Natural killer cell treated with Interleukin-12 subunit alpha and Interleukin-12 subunit beta and Interleukin-15 and Interleukin-18, amount 100 ng/mL, for 72 hours (primary cell): ENCODE measurements at places on chromosomes 16 and 17.
A peak's percentile ranks its signal among the peaks of the same experiment; 100 is the strongest.

DNA sequence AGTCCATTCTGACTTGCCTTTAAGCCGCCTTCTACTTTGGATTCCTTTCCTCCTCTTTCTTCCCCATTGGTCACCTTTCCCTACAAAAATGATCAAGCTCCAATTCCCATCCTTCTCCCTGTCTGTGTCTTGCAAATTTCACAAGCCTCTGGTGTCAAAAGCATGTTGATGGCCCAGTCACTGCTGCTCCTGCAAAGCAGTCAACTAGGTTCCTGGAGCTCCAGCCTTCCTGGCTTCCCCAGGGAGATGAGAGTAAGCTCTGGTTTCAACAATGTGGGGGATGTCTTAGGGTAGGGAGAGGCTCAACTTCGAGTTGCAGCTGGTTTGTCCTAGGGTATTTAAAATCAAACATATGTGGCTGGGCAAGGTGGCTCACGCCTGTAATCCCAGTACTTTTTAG, 36.1 kb upstream of the HELZ start:
- no peak overlapping the region for H3K4me3 ChIP-seq
- H3K4me1 ChIP-seq: no peaks in the 10 kb centered on the region
- no peaks in the 10 kb centered on the region for H3K27me3 ChIP-seq

DNA sequence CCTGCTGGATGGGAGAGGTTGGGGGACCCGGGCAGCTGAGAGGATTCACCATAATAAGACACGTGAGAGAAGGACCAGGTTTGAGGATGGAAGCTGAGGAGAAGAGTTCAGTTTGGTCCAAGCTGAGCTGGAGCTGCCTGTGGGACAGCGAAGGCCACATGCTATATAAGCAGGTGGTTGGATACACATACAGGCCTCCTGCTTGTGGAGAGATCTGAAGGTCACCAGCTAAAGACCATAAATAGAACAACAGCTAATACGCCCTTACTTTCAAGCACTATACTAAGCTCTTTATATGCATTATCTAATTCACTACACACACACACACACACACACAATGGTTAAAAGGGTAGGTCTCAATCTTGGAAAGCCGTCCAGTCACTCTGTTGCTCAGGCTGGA, 32.1 kb downstream of the DUSP14 start:
- no peak overlapping the region for H3K4me3 ChIP-seq
- no peak for DNase-seq
- no peak overlapping the region for H3K27ac ChIP-seq
- peaks cover 17% of the 10 kb centered on the region for H3K4me1 ChIP-seq
- H3K27me3 ChIP-seq: no peaks in the 10 kb centered on the region

GRCh38 chr17:80565343-80566053, 20.9 kb downstream of the RPTOR start:
- no peaks in the 10 kb centered on the region for H3K36me3 ChIP-seq
- H3K27ac ChIP-seq: no peak overlapping the region
- no peak overlapping the region for H3K4me3 ChIP-seq
- H3K4me1 ChIP-seq: peaks cover 24% of the 10 kb centered on the region
- H3K27me3 ChIP-seq: no peaks in the 10 kb centered on the region

DNA sequence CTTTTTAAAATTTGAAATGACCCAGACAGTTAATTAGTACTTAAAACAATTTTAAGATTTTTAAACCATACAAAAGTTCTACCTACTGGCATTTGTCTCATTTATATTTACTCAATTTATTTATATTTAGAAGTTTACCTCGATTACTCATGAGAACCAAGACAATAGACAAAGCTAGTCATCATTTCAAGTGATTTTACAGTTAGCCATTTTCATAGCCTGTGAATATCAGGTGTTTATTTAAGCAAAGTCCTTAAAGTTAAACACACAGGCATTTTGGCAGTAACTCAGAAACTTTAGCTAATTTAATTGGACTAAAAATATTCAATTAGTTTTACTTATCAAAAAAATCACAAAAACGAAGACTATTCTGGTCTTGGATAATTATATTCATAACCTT, 101.6 kb upstream of the KIF2B start:
- H3K27ac ChIP-seq: no peak overlapping the region
- no peak for DNase-seq
- peaks cover 6% of the 10 kb centered on the region for H3K36me3 ChIP-seq
- H3K4me1 ChIP-seq: no peaks in the 10 kb centered on the region
- H3K27me3 ChIP-seq: no peaks in the 10 kb centered on the region

- no peak overlapping the region for H3K27ac ChIP-seq
- H3K36me3 ChIP-seq: no peaks in the 10 kb centered on the region
- no peak for DNase-seq
- H3K4me1 ChIP-seq: no peaks in the 10 kb centered on the region
- no peak overlapping the region for H3K4me3 ChIP-seq
- H3K27me3 ChIP-seq: peaks cover 27% of the 10 kb centered on the region
Measured at GRCh38 chr16:86918637-86919036, 340.3 kb downstream of the FOXL1 start.

- no peak overlapping the region for H3K4me3 ChIP-seq
- no peaks in the 10 kb centered on the region for H3K36me3 ChIP-seq
- H3K27ac ChIP-seq: no peak overlapping the region
- DNase-seq: no peak
- H3K4me1 ChIP-seq: no peaks in the 10 kb centered on the region
Measured at GRCh38 chr17:83012868-83013778, 66.3 kb upstream of the METRNL start.

GRCh38 chr17:44928136-44928535, 12.8 kb upstream of the GFAP start:
- no peak overlapping the region for H3K27ac ChIP-seq
- H3K4me1 ChIP-seq: no peaks in the 10 kb centered on the region
- no peaks in the 10 kb centered on the region for H3K36me3 ChIP-seq
- H3K27me3 ChIP-seq: no peaks in the 10 kb centered on the region
- no peak for DNase-seq
- H3K4me3 ChIP-seq: no peak overlapping the region

DNA sequence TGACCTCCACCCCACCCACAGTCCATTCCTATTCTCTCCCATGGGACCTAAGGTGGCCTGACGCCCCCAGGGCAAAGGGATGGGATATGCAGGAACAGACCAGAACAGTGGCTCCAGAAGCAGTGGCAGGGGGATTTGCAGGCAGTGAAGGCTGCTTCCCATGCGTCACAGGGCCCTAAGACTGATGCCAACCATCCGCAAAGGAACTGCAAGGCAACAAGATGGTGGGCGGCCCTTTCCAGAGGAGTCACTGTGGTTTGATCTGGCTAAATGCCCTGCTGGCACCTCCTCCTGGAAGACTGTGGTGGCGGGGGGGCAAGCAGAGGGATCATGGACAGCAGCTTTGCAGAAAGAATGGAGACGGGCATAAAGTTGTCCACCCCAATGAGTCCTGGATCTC, 4.4 kb upstream of the SLC39A11 start:
- DNase-seq: no peak
- no peaks in the 10 kb centered on the region for H3K36me3 ChIP-seq
- peaks cover 19% of the 10 kb centered on the region for H3K4me1 ChIP-seq
- H3K4me3 ChIP-seq: peak overlapping the region; percentile 34
- peak overlapping the region; percentile 5 for H3K27ac ChIP-seq

DNA sequence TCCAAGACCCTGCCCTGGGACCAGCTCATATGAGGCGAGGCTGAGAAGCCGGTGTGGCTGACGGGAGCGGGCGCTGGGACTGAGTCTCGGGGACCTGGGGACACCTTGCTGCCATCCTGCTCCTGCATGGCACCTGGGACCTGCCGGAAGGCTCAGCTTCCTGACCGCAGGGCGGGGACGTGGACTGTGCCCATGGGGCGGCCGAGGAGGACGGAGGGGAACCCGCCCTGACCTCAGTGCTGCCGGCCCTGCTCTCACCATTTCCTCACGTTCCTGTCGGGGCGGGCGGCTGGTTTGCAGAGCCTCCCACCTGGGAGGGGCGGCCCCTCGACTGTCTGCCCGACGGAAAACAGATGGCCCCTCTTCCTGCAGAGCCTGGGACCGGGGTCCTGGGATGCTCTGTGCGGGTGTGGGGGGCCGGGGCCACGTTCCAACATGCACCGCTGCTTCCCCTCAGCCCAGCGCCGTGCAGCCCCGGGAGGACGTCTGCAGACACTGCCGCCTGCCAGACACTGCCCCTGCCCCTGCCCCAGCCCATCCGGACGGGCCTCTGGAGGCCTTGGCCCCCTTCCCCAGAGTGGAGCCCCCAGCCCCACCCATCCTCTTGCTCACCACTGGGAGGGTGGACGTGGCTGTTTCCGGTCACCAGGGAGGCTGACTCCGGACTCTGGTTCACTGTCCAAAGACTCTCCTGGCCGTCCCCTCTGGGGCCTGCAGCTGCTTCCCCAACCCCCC, 43.9 kb upstream of the SSTR5 start:
- H3K4me1 ChIP-seq: no peaks in the 10 kb centered on the region
- no peak overlapping the region for H3K27ac ChIP-seq
- H3K4me3 ChIP-seq: no peak overlapping the region
- no peaks in the 10 kb centered on the region for H3K27me3 ChIP-seq

GRCh38 chr16:35306915-35307314, 1847.5 kb downstream of the TP53TG3F start:
- no peak for DNase-seq
- no peaks in the 10 kb centered on the region for H3K4me1 ChIP-seq
- H3K4me3 ChIP-seq: no peak overlapping the region
- H3K27ac ChIP-seq: no peak overlapping the region
- no peaks in the 10 kb centered on the region for H3K27me3 ChIP-seq
- peaks cover 10% of the 10 kb centered on the region for H3K36me3 ChIP-seq
